ENCODE measurements at places on chromosomes 11 and 22.

DNA sequence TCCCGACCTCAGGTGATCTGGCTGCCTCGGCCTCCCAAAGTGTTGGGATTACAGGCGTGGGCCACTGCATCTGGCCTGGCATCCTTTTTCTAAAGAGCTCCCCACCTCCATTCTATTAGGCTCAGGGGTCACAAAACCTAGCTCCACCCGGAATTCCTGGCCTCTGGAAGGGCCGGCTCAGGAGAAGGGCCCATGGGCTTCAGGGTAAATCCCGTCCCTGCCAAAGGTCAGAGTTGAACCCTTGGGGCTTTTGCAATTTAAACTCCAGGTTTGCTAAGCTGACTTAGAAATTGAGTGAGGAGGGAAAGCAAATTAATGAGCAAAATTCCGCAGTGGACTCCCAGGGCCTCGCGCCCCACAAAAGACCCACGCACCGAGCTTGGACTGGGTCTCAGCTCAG, 48.3 kb downstream of the RPS6KA4 start:
- DNase-seq = no peak

- DNase-seq = no peak
These were observed 30.0 kb upstream of the SMCO4 start for GRCh38 chr11:93573184-93573583.

- DNase-seq = no peak
These were observed 1.8 kb downstream of the MS4A4A start for GRCh38 chr11:60282286-60282685.

DNA sequence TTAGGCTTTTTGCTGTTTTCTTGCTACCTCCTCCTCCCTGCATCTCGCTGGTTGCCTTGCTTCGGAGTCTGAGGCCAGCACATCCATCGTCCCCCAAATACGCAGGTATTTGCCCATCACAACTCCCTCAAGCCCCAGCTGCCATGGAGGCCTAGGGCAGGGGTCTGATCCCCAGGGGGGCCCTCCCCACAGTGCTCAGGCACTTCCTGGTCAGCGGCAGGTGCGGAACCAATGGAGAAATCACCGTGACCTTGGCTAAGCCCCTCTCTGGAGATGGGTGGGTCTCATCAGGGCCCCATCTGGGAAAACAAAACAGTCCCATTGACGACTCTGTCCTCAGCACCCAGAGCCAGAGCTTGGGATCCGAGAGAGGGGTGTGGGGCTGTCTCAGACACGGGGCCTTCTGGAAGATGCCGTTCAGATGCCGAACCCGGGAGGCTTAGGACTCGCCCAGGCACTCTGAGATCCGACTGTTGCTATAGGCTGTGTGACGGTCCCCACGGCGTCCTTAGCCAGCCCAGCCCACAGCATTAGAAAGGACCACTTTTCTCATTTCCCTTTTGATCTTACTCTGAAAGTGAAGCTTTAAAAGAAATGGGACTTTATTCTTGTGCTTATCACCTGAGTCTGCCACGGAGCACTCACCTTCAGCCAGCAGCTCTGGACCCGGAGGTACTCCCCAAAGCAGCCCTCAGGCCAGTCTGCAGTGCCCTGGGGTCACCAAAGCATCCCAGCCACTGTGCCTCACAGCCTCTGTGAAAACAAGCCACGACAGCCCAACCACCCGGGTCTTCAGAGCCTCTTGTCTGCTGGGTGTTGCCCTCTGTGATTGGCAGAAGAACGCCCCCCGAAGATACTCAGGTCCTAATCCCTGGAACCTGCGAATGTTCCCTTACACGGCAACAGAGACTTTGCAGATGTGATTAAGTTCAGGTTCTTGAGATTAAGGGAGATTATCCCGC, 61.2 kb upstream of the SLC22A12 start:
- no peak for DNase-seq

- DNase-seq = no peak
These were observed 5.9 kb upstream of the AMOTL1 start for GRCh38 chr11:94762208-94762607.

- DNase-seq = no peak
These were observed 7.0 kb downstream of the MARK2 start for GRCh38 chr11:63845911-63846310.

GRCh38 chr22:47597041-47597440, 834.6 kb downstream of the TBC1D22A start:
- DNase-seq = no peak

- DNase-seq = no peak
These were observed 189.9 kb downstream of the ARHGAP42 start for GRCh38 chr11:100876815-100877520.

DNA sequence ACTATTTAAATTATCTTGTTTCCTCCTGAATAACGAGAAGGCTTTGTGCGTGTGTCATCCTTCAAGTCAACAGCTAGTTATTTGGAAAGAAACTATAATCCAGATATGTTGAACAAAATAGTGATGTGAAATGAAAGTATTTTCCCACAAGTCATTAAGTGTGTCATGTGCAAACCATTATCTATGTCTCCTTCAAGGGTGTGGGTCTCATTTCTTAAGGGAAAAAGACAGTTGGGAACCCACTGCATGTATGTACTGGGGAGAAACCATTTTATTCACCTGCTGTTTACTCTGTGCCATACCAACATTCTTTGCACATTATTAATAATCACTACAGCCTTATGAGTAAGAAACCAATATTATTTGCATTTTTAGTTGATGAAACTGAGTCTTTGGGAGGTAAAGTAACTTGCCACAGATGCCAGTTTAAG, 145.3 kb upstream of the CTSC start:
- no peak for DNase-seq

- DNase-seq = no peak
These were observed 376.7 kb upstream of the DDI1 start for GRCh38 chr11:103659743-103660142.
